ENCODE measurements at places on chromosomes 2 and 18.
A peak's percentile ranks its signal among the peaks of the same experiment; 100 is the strongest.

DNA sequence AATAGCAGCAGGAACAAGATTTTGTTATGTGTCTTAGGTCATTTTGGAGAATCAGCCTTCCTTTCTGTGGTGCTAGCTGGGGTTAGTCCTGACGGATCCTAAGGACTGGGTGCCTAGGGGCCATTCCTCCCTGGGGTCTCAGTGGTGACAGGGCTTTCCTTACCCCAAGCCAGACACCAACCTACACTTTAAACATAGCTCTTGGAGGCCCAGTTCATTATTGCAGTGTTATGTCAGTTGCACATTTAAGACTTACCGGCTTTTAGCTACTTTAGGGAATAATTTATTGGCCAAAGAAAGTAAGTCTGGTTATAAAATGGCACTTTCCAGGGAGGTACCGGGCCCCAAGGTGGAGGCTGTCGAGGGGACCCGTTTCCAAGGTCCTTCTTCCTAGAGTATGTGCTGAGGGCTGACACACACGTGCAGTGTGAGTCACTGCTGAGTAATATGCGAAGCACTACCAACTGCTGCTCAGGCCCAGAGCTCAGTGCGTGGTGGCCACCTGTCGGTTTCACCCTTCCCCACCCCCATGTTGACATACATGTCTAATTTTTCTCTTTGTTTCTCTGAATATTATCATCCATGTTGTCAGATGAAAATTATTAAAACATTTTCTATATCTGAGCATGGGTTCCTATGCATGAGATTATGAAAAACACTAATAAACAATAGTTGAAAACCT, 37.0 kb upstream of the GRHL1 start:
- H3K27ac ChIP-seq = no peak overlapping the region
- no peaks in the 10 kb centered on the region for H3K36me3 ChIP-seq
- DNase-seq = no peak
- no peaks in the 10 kb centered on the region for H3K27me3 ChIP-seq
- no peak overlapping the region for H3K4me3 ChIP-seq
- no peaks in the 10 kb centered on the region for H3K4me1 ChIP-seq

DNA sequence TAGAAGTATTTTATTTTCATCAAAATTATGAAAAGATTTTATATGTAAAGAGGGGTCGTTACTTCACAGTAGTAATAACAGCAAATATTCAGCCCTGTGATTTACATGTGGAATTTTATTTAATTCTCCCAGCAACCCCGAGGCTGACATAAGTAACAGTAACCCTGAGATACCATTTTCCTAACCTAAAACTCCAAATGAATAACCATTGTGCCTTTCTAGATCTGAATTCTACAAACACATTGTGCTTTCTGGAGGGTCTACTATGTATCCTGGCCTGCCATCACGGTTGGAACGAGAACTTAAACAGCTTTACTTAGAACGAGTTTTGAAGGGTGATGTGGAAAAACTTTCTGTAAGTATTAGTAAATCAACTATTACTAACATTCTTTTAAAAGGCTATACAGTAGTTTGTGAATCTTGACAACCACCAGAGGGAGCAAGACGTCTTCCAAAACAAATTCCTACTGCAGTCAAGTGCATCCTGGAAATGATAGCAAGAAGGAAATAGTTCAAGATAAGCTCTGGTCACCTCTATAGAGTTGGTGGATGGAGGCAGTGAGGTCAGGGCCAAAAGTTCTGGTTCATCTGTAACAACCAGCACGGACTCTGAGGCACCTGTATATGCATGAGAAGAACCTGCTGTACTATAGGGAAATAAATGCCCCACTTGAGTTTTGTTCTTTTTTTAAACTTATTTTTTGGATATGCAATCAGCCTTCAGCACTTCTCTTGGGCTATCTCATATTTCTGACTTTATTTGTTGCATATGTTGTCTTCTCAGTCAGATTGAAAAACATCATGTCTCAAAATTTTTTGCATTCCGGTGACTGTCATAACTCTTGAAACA, 37.4 kb downstream of the ACTR2 start:
- H3K36me3 ChIP-seq = no peaks in the 10 kb centered on the region
- H3K27ac ChIP-seq = no peak overlapping the region
- DNase-seq = no peak
- H3K4me1 ChIP-seq = no peaks in the 10 kb centered on the region

GRCh38 chr18:35703043-35703688, 121.6 kb downstream of the GALNT1 start:
- H3K4me1 ChIP-seq = no peaks in the 10 kb centered on the region
- no peaks in the 10 kb centered on the region for H3K36me3 ChIP-seq
- H3K4me3 ChIP-seq = no peak overlapping the region
- H3K27me3 ChIP-seq = no peaks in the 10 kb centered on the region
- no peak for DNase-seq

DNA sequence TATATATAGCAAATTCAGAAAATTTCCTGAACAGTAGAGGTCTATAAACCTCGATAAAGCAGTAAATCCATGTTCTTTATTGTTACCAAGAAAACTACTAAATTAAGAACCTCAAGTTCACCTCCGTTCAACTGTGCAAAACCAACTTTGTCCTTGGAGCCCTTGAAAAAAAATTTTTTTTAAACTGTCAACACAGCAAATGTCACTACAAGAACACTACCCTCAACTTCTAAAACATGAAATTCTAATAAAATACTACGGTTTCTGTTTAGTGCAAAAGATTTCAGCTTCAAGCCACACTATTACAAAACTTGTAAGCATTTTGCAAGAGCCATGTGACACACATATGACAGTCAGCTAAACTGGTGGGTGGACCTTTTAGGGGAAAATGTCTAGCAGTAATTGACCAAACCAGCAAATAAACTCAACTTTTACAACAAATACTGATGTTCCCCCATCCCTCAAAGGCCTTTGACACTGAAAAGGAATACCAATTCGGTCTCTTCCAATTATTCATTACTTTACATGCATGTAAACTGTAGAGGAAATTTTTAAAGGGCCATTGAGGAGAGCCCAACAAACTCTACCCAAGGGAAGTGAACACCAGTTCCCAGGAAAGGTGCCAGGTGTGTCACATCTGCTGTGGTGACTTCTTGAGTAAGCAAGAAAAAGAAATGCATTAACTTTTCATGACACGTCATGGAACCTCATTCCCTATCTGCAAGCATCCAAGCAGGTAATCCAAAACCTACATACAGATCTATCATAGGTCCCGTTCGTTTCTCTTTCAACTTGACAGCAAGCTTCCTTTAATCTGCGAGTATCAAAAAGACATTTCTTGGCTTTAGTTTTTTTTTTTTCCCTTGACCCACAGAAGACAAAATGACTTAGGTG, 1.4 kb downstream of the RAB1A start:
- no peaks in the 10 kb centered on the region for H3K4me1 ChIP-seq
- peak overlapping the region; percentile 86 for H3K4me3 ChIP-seq
- DNase-seq = peak; percentile 44
- peak overlapping the region; percentile 99 for H3K27ac ChIP-seq
- H3K27me3 ChIP-seq = no peaks in the 10 kb centered on the region
- H3K36me3 ChIP-seq = no peaks in the 10 kb centered on the region

- H3K36me3 ChIP-seq = no peaks in the 10 kb centered on the region
- H3K27me3 ChIP-seq = no peaks in the 10 kb centered on the region
- no peaks in the 10 kb centered on the region for H3K4me1 ChIP-seq
- H3K4me3 ChIP-seq = no peak overlapping the region
These were observed 202.9 kb upstream of the TPO start for GRCh38 chr2:1210352-1210751.

DNA sequence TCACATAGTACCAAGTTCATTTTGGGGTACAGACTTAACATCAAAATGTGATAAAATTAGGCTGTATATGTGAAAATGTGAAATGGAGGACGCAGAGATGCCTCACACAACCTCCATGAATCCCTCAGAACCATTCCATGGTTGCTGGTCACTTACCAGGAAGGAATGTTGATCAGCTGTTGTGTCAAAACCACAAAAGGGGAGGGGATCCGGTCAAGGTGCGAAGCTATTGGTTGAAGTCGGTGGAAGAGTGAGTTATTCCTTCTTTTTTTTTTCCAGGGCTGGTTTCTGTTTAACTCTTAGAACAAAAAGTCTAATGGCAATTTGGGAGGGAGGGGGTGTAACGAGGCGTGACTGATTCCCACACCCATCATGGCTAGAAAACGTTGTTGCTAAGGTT, 32.3 kb upstream of the REG3A start:
- no peak overlapping the region for H3K4me3 ChIP-seq
- H3K27ac ChIP-seq = no peak overlapping the region
- no peak for DNase-seq
- H3K4me1 ChIP-seq = no peaks in the 10 kb centered on the region

DNA sequence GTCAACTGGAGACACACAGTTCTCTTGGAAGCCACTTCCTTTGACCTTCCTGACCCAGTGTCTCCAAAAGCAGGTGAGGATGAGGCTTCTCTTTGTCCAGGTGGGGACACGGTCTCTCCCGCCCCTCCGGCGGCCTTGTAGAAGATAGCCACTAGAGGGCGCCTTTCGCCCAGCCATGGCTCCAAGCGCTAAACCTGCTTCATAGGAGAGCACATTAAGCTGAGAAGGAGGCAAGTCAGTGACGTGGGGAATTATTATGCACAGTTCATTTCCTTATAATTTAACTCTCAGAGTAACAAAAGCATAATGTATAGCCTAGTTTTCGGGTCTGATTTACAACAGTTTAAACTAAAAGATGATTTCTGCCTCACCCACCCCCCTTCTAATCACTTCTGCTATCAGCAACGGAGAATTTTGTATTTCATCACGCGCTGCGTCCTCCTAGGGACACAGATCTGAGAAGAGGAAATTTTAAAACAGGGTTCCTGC, 208.7 kb downstream of the ICOS start:
- peak; percentile 85 for DNase-seq
- no peaks in the 10 kb centered on the region for H3K4me1 ChIP-seq
- no peaks in the 10 kb centered on the region for H3K27me3 ChIP-seq

- DNase-seq = no peak
- no peaks in the 10 kb centered on the region for H3K27me3 ChIP-seq
- no peaks in the 10 kb centered on the region for H3K4me1 ChIP-seq
- no peak overlapping the region for H3K27ac ChIP-seq
- no peak overlapping the region for H3K4me3 ChIP-seq
These were observed 69.7 kb downstream of the FEZ2 start for GRCh38 chr2:36528274-36528673.

Data from breast epithelium (tissue), 4 donors.